HS-5 (cell line): ENCODE measurements at places on chromosomes 3 and 15.

DNA sequence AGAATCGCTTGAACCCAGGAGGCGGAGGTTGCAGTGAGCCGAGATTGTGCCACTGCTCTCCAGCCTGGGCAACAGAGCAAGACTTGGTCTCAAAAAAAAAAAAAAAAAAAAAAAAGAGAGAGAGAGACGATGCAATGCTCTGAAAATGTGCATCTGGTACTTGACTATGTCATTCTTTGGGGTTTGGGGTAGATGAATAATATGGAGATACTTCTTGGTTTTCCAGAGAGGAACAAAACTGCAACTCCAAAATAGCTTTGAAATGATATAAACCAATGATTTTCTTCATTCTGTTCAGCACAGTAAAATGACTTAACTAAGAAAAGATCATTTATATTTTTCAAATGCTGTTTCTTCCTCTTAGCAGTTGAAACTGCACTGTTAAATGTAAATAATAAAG, 158.9 kb downstream of the ISL2 start:
- DNase-seq, result no peak

DNA sequence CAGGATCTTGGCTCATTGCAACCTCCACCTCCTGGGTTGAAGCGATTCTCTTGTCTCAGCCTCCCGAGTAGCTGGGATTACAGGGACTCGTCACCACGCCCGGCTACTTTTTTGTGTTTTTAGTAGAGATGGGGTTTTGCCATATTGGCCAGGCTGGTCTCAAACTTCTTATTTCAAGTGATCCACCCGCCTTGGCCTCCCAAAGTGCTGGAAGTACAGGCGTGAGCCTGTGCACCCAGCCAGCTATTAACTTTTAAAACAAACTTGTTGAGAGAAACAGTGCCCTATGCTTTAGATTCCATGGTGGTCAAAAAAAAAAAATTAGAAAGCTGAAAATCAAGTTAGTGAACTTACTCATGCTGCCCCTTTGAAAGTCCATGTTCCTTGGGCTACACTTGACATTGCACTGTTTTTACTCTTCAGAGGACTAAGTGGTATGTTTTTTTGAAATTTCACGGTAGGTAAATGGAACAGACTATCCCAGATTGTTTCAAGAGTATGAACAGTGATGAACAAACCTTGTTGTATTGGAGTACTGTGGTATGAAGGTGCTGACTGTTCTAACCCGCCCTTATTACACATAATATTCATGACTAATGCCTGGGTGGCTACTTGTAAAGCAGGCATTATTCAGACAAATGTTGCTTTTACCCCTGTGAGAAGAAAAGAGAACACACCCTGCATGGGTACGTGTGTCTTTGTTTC, 206.9 kb downstream of the KLHL25 start:
- DNase-seq, result no peak

DNA sequence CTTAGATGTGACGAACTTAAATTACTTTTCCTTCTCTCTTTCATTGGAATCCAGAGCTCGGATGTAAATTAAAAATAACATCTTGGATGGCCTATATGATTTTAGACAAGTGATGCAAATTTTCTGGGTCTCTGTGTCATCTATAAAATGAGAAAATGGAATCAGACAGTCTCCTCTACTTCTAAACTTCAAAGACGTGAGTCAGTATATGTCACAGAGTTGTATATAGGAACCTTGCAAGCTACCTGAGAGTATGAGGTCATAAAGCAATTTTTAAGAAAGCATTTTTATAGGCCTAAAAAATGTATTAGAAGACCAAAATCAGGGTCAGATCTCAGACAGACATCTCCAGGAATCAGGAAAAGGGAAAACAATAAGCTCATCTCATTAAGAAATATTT, 128.3 kb downstream of the TBL1XR1 start:
- DNase-seq, result no peak

DNA sequence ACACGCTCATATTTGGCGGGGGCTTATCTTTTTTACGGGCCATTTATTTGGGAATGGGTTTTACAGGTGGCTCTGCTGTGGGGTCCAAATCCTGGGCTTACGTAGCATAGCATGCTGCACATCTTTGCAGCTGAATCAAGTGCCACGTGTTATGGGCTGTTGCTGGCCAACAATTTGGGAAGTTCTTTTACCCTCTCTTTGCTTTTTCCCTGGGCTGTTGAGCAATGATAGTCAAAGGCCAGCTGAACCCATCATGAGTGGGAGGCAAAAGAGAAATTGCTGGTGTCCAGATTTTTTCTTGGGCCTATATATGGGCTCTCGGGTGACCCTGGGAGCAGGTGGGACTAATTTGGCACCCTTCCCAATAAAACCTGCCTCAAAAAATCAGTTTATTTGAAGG, 209.3 kb upstream of the SATB1 start:
- DNase-seq, result no peak

DNA sequence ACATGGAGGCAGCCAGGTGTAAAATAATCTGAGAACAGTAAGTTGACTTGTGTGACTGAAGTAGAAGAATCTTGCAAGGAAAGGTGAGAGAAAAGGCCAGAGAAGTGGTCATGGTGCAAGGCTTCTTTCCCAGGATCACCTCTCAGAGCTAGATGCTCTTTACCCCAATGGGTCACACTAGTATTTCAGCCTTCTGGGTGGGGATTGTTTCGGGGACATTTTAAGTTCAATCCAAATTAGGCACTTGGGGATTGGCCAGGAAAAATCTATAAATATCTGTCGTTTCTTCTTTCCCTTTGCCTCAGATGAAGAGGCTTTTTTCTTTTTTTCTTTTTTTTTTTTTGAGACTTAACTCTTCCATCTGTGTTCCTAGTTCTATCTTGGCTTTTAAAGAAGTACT, 188.0 kb downstream of the KLHL25 start:
- no peak for DNase-seq

DNA sequence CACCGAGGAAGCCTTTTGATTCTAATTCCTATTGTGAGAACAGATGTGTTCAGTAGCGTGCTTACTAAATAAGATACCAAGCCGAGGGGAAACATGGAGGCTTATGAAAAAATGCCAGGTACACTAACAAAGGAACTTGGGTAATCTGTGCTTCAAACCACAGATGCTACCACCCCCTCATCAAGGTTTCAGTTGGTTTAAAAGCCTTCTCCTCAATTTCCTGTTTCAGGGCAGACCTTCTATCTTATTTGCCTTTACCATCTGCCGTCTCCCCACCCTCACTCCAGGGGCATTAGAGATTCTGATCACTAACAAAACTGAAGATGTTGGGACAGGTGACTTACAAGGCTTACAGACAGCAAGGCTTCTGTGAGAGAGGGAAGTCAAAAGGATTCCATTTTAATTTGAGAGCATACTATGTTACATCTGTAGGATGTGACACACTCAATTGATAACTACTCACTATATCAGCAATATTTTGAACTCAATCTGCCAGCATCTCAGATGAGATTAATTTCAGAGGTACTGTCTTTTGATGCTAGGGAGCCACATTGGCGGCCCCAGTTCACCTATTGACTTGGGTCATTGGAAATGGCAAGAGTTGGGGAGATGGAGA, 60.6 kb upstream of the PLCL2 start:
- no peak for DNase-seq

DNA sequence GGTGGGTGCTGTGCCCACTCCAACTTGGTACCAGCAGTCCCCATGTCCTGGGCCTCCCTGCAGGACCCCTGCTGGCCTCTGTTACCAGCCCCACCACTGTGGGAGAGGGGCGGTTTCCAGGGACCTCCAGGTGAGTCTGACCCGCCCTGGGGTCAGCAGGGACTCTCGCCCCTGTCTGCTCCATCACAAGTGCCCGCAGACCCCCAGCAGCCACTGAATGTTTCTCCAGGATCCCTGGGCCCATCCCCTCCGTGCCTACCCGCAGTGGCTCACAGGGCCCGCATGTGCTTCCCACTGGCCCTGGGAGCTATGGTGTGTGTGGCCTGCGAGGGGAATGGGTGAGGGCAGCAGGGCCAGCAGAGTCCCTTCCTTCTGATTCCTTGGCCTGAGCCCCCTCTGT, 9.9 kb upstream of the RHO start:
- no peak for DNase-seq

GRCh38 chr3:193548406-193548805, 6.3 kb downstream of the ATP13A4 start:
- DNase-seq, result no peak

DNA sequence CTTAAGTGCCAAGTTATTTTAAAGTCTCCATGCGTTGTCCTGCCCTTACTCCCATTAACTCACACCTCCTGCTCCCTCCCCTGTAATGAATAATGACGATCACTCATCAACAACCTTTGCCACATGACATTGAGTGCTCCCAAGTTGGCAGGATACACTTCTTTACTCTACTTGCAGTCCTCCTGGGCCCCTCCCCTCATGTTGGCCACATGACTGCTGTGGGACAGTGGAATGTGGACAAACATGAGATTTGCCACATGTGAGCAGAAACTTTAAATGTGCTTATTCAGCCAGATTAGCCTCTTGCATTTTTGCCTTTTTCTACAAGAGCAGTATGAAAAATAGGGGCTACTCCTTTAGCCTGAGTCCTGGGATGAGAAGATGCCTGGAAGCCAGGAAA, 167.9 kb downstream of the DCLK3 start:
- DNase-seq, result no peak

DNA sequence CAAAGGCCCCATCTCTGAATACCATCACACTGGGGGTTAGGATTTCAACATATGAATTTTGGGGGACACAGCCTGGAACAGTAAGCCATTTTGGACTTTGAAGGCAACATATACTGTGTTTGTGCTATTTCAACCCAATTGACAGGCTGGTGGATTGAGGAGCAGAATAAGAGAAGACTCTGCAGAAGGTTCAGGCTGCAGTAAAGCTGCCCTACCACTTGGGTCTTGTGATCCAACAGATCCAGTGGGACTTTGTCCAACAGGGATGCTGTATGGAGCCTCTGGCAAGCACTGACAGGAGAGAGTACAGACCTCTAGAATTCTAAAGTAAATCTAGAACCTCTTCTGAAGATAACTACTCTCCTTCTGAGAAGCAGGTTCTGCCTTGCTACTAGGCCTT, 1.1 kb upstream of the BCL2L10 start:
- DNase-seq, result no peak

DNA sequence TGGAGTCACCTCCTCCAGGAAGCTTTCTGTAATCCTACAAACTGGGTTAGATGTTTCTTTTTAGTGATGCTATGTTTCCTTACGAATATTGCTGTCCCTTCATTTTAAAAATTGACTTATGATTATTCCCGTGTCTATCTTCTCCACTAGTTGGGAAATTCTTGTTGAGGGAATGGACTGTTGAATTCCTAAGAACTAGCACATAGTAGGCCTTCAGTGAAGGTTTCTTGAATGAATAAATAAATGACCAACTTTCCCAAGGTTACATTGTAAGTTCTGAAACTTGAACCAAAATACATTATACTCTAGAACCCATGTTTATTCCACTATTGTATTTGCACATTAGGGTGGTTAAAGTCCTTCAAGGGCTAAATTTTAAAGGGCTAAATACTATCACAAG, 812 bp upstream of the IL20RB start:
- no peak for DNase-seq

DNA sequence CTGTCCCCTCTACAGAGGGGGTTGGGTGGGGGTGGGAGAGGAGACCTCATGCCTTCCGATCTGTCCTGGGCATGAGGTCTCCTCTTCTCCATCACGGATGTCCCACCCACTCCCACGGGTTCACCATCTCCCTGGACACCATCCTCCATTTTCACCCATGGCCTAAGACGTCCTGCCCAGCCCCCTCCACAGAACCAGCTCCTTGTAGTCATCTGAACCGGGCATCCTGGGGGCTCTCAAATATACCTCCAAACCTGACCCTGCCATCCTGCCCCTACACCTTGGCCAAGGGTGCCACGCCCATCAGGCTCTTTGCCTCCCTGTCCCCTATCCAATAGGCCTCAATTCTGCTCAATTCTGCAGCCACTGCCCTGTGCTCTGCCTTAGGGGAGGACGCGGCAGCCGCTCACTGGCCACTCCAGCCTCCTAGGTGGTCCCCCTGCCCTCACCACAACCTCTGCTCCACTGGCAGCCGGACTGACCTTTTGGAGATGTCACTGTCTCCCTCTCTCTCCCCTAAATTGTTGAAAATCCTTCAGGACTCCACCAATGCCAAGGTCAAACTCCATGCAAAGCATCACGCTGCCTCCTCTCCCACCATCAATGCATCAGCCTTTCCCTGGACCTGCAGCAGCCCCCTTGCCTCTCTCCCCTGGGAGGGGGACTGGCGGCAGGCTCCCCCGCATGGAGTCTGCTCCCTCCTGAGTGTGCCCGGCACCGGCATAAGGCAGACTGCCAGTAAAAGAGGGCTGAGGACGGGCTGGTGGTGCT, 9.4 kb upstream of the ANPEP start:
- no peak for DNase-seq

DNA sequence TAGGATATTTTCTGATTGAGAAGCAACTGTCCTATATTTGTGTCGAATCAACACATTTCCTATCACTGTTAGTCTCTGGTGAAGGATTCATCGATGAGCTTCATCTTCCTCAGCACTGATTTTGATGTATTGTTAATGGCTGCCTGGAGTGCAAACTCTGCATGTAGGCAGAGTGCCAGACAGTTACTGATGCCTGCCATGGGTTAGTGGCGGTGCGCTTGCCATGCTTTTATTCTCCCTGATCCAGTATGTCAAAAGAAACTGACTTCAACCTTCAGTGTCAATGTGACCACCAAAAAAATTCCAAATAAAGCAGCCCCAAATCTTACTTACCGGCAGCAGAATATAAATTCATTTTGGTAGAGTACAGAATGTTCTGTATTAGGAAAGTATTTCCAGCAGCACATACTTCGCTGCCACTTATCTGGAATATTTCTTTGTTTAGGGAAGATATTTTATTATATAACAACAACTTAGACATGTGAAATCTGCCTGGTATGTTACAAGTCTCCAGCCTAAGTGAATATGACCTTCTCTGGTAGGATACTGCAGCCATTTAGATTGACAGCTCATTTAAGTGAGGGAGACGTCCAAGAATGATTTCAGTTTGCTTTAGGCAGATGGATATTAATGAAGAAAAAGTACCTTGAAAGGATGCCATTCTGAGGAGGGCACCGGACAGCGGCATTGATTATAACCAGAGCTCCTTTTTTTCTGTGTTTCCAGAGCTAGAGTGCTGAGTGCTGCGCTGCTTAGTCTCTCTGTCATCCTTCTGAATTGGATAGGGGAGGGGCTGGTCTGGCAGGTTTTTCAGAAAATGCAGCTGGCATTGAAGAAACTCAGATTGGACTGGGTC, 59.9 kb downstream of the ARHGEF26 start:
- DNase-seq, result no peak

GRCh38 chr3:184568924-184569829, 7.6 kb downstream of the EPHB3 start:
- peak; percentile 89 for DNase-seq

GRCh38 chr15:67116742-67117141, 51.3 kb downstream of the SMAD3 start:
- no peak for DNase-seq

GRCh38 chr15:82958638-82959037, 6.1 kb upstream of the HOMER2 start:
- DNase-seq, result no peak

DNA sequence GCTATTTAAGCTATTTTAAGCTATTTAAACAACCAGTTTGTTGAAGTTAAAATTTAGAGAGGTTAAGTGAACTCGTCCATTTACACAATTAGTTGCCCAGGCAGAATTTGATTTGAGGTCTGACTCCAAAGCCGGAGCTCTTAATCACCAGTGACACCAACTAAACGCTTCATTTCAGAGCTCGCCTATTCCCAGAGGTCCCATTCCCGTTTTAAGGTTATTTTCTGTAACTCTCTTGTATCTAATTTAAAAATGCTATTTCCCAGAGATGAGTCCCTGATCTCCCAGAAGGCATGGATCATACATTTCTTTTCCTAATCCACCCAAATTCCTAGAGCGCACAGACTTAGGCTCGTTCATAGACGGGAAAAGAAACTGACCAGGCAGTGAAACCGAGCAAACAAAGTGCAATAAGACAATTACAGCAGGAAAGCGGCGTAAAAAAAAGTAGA, 904 bp upstream of the MCTP2 start:
- no peak for DNase-seq
